T47D (cell line): ENCODE measurements at places on chromosomes 7 and 10.

DNA sequence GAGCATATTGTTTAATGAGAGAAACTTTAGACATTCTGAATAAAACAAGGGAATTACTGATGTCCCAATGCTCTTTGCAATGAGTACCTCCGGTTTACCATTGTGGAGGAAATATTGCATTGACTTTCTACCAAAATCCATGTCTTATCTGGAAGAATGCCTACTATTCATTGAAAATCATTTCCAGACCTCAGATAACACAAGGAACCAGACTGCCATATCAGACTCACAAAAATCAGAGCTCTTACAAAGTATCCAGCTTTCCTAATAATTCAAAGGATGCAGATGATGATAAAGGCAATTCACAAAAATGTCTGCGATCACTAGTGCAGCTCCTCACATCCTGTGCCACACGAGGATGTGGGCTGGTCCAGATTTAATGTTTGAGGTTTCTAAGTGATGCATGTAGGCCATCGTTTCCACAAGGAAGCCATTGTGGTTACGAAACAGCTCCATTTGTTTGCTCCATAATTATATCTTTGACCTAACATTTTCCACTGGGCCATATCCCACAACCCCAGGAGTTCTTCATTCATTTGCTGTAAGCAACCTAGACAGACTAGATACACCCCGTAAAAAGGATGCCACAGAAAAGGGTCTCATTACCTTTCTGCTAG is 831.1 kb upstream of the C7orf33 start:
- DNase-seq, result no peak

- no peak for DNase-seq
Measured at GRCh38 chr10:86506062-86506461, 15.5 kb downstream of the WAPL start.

GRCh38 chr7:116354546-116355423 is 144.4 kb downstream of the TES start:
- peak; percentile 26 for DNase-seq

GRCh38 chr7:105677410-105677730 is 96.1 kb upstream of the EFCAB10 start:
- DNase-seq, result no peak

DNA sequence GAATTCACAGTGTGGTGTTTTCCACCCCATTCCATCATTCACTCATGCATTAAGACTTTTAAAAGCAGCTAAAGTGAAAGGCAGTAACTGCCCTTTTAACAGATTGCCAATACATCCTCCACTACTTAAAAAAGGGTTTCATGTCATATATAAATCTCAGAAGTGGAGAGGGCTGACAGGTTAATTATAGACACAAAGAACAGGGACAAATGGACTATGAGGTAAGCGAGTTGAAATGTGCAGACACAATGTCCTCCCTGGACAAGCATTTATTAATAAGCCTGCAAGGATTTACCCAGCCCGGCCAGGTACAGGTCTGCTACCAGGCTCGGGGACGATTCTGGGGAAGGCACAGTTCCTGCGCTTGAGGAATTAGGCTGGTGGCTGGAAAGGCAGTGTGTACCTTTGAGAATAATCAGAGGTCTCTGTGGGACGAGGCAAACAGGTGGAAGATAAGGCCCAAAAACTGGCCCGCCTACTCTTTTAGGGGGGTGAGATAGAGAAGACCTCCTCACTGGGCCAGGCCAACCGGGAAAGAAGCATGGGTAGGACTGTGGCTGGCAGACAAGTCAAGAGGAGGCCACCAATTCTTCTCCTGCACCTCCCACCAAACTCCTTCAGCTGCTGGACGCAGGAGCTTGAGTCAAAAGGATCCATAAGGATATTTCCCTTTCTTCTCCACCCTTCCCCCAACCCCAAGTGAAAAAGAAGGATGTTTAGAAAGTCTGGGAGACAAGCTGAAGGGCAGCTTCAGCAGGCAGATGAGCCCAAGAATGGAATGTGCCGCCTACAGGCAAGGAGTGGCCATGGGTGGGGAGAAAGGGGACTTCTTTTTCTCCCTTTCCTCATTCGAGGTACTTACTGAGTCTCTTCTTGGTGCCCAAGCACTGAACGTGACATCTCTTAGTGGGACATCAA is 1.5 kb downstream of the PDLIM1 start:
- DNase-seq, result no peak

GRCh38 chr7:18828260-18828993 is 289.0 kb downstream of the TWIST1 start:
- peak; percentile 10 for DNase-seq

GRCh38 chr7:159027789-159028507 is 116.7 kb downstream of the VIPR2 start:
- peak; percentile 69 for DNase-seq

DNA sequence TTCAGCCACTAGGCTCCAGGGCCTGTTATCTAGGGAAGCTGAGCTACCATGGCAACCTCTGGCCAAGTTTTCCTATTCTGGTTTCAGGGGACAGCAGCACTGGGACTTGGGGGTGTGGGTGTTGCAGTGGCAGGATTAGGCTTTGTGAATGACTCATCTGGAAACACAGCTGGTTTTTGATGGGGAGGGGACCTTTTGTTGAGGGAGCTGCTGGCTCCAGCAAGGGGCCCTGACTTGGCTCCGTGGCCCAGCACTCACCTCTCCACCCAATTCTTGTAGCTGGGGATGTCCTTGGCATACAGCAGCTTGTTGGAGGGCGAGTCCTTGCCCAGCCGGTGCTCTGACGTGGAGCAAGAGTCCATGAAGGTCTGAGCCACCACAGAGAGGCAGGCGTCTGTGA is 435.9 kb downstream of the PLXNA4 start:
- DNase-seq, result no peak

- DNase-seq, result no peak
Measured at GRCh38 chr7:102107474-102108104, 179.1 kb upstream of the SH2B2 start.

- no peak for DNase-seq
Measured at GRCh38 chr7:136514776-136515175, 353.7 kb upstream of the CHRM2 start.

GRCh38 chr10:27188897-27189296 is 33.7 kb downstream of the MASTL start:
- no peak for DNase-seq

DNA sequence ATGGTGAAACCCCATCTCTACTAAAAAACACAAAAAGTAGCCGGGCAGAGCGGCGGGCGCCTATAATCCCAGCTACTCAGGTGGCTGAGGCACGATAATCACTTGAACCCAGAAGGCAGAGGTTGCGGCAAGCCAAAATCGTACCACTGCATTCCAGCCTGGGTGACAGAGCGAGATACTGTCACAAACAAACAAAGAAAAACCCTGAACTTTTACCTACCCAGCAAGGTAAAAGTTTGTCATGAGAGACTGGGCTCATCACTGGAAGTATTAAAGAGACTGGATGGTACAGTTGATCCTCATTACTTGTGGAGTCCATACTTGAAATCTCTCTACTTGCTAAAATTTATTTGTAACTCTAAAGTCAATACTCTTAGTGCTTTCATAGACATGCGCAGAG is 113.9 kb downstream of the NDUFB2 start:
- DNase-seq, result no peak

DNA sequence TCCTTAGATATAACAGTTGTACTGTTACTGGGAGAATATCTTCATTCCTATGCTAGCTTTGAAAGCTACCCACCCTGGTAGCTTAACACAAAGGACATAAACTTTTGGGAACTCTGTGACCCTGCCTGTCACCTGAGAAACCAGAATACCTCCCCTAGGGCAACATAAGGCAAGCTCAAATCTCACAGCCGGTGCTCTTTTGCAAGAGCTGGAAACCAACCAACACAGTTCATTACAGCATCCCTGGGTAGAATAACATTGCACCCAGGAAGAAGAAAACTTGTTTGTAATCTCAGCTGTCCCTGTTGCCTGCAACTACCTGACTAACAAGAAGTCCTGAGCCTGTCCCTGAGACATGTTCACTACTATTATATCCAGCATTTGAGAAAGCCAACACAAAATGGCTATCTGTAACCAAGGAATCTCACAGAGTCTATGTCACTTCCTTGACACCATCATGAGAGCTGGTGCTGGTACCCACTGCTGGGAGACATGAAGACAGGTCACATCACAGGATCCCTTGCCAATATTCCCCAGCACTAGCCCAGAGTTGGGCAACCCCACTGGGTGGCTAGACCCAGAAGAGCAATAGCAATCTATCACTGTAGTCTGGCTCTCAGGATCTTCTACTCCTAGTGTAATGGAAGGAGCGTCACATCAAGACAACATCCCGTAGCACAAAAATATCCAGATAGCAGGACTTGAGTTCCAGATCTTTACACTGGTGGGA is 31.3 kb downstream of the AKR1C3 start:
- DNase-seq, result peak; percentile 12

GRCh38 chr10:33355274-33355673 is 20.8 kb upstream of the NRP1 start:
- DNase-seq, result no peak

DNA sequence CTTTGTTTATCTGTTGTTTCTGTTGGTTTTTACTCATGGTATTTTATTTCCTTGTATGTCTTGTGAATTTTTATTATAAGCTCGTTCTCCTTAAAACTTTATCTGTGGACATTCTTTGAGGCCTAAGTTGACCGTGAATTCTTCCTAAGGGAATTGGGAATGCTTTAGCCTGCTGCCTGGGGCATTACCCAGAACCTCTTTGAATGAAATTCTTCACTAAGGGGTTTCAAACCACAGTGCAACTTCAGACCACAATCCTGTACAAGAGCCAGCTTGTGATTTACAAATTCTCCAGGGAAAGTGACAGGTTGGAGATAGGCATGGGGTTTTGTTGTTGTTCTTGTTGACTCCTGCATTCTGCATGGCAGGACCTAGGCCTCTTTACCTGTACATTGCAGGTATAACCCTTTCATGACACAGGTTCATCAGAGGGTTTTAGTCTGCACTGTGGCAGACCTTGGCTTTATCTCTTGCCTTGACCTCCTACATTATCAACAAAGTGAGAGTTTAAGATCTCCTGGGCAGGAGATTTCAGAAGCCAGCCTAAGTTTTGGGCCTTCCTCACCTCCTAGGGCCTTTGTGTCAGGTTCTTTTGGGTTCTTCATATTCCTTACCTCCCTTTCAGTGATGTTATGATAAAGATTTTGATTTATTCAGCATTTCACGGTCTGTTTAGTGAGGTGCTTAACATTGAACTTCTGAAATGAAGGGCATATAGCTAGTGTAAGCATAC is 70.2 kb downstream of the ABCC2 start:
- DNase-seq, result no peak
